ENCODE measurements at places on chromosomes 16 and 17. TPM values are rescaled to one million over a fixed set of nuclear protein-coding genes. Genes with fewer than 3 reads are reported as not detected.
A peak's percentile ranks its signal among the peaks of the same experiment; 100 is the strongest.

BRICD5 gene
- 3.6 TPM for total RNA-seq

PPM1E gene
- total RNA-seq: 0.46 TPM

TMEM88 gene
- 20.2 TPM for total RNA-seq

CORO7 gene
- 15.1 TPM for total RNA-seq

NPIPB13 gene
- 14.7 TPM for total RNA-seq

RHBDL3 gene
- 0.37 TPM for total RNA-seq

DNA sequence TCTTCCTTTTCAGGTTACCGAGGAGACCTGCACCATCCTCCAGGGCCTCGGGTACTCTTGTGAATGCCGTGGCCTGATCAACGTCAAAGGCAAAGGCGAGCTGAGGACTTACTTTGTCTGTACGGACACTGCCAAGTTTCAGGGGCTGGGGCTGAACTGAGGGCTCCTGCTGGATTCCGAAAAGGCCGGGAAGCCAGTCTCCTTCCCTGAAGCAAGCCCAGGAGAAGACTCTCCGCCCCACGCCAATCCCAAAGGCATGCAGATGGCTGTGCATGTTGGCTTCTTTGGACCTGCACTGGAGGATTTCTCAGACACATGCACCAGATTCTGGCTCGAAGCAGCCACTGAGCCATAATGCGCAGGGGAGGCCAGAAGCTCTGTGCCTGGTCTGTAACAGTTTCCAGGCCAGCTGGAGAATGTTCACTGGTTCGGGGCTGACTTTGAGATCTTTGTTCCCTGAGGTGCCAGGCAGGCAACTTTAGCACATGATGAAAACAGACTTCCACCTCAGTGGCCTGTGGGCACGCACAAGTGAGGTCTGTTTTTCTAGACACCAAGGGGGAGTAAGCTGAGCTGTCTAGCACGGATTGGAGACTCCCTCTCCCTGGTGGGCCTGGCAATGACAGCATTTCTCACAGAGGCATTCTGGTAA, 49.1 kb downstream of the ADCY7 start:
- no peak for DNase-seq

- no peak for DNase-seq
These were observed 24.0 kb downstream of the SPNS2 start for GRCh38 chr17:4522661-4523060.

GRCh38 chr16:77014441-77014840, 176.5 kb upstream of the MON1B start:
- no peak for DNase-seq

DNA sequence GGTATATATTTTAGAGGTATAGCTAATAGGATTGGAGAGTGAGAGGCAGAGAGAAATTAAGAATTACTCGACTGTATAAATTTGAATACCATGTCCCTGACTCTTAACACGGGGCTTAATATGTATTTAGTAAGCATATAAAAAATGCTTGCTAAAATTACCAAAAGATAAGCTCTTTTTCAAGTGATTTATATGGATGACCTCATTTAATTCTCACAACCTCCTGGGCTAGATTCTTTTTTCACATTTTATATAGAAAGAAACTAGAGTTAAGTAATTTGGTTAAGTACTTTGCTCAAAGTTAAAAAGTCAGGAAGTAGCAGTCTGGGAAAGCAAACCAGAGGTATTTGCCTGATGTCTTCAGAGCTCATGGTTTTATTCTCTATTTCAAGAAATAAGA, 963.5 kb upstream of the SOX9 start:
- no peak for DNase-seq

DNA sequence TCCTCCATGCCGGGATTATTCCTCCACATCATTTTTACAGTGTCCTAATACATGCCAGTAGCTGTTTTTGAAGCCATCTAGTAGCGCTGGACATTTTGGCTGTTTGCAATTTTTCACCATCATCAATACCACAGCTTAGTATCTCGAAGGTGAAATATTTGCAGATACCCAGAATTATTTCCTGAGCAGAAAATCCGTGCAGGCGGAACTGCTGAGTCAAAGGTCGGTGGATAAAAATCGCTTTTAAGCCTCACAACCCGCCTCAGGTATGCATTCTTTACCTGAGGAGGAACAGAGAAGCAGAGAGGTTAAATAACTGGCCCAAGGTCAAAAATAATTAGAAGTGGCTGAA, 584 bp upstream of the TNRC6A start:
- no peak for DNase-seq

DNA sequence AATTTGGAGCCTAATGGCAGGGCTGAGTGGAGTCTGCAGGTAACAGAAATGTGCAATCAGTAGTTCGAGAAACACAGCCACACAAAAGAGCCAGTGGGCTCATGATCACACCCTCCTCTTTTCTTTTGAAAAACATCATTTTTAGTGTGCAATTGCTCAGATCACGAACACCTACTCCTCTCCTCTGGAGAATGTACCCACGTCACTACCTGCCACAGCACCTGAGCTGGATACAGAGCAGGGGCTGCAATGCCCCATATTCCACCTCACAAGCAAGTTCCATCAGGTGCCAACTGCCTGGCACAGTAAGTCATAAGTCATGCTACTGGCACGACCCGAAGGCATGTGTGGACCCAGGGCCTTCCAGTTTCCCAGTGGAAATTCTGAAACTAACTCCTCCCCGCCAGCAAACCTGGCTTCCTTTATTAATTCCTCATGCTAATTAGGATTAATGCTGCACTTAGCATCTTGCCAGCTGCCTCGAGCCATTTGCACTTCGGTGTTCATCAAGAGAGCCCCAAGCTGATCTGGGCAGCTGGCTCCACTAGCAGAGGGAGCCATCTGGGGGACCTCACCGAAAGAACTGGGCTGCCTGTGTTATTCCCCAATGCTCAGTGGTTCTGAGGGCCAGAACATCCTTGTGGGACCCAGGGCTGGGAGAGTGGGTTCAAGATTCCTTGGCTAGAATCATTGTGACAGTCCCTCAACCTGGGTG, 2.4 kb downstream of the CACNG4 start:
- DNase-seq: no peak

DNA sequence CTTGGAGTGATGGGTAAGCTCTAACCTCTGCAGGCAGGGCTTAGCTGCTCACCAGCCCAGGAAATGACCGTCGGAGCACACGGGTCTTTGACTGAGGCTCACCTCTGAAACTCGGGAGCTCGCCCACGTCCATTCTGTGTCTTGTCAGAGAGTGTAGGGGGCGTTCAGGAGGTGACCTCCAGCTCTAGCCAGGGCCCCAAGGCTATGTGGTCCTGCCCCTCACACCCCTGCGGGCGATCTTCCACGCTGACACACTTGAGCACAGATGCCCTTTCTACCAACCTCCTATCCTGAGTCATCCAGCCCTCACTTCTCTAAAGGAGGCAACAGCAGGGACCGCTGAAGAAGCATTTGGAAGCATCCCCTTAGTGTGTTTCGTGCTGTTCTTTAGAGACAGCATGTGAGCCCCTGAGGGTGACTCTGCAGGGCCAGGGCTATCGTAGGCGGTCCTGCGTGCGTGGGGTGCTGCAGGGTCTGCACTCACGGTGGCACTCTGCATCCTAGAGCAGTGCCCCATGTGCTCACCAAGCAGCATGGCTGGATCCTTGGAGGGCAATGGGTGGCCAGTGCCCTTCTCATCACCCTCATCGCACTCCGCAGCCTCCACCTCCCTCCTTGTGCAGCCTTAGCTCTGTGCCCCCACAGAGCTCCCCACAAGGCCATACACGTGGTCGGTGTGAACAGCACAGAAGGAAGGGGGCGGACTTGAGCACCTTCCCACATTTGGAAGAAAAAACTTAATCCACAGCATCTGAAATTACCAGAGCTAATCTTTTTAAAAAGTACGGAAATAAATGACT, 33.8 kb downstream of the SLC47A1 start:
- no peak for DNase-seq

DNA sequence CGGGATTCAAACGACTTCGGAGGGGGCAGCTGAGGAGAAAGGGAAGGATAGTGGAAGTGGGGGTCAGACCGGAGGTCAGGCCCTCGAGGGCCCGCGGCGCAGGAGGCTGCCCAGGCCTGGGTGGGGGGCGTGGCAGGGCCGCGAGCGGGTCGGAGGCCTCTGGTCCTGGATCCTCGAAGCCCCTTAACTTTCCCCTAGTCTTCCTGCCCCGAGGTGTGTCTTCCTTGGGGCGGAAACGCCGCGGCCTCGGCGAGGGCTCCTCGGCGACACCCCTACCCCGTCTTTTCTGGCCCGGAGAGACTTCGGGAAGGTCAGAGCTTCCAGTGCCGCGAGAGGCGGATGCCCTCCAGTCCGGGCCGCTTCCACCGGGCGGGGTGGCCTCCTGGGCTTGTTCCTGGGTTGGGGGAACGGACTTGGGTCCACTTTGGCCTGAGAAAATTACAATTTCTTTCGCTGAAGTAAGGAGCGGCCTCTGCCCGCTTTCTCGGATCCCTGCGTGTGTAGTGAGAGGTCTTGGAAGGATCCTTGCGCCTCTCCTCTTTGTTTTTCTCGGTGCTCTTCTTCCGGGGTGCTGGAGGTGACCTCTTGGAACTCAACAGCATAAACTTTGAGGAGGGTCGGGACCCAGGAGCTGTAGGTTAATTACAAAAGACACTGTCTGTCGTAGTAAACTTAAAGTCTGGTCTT, 491 bp downstream of the IST1 start:
- no peak for DNase-seq

- DNase-seq: no peak
These were observed at the start of gene NHERF2 for GRCh38 chr16:2026461-2027023. Gene NHERF2 (plus strand): TSS chr16:2026902. CDS start chr16:2027006, 104 bp downstream.

GRCh38 chr17:31497431-31497830, 106.0 kb downstream of the RAB11FIP4 start:
- no peak for DNase-seq

- DNase-seq: no peak
These were observed 1.4 kb upstream of the CHST4 start for GRCh38 chr16:71524566-71525553.

DNA sequence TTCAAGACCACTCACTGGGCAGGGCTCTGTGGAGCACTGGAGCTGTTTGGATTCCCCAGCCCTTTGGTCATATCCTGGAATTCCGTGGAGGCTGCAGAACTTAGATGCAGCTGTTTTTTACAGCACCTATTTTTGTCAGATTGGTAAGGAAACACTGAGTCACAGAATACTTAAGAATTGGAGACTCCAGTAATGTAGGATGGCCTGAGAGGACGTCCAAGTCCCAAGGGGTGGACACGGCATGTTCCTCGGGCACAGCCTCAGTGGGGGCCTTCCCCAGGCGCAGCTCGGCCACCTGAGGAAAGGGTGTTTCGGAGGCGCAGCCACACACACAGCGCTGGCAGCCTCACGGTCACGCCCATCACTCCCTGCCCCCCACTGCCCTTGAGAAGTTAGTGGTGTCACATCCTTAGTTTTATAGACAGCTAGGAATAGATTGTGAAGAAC, 14.8 kb downstream of the PLD6 start:
- no peak for DNase-seq

DNA sequence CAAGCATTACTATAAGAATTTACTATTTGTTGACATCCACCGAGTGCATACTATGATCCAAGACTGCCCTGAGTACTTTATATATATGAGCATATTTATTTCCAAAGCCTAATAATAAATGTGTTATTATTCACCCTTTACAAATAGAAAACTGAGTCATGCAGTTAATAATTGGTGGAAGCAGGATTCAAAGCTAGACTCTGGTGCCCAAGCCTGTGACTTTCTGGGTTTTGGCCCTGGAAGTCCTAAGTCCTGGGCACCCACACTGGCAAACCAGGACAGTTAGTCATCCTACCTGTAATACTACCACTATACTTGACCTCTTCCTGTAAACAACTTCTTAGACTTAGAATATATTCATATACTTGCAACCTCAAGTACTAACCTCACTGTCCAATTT, 257.4 kb upstream of the IRX5 start:
- DNase-seq: no peak

DNA sequence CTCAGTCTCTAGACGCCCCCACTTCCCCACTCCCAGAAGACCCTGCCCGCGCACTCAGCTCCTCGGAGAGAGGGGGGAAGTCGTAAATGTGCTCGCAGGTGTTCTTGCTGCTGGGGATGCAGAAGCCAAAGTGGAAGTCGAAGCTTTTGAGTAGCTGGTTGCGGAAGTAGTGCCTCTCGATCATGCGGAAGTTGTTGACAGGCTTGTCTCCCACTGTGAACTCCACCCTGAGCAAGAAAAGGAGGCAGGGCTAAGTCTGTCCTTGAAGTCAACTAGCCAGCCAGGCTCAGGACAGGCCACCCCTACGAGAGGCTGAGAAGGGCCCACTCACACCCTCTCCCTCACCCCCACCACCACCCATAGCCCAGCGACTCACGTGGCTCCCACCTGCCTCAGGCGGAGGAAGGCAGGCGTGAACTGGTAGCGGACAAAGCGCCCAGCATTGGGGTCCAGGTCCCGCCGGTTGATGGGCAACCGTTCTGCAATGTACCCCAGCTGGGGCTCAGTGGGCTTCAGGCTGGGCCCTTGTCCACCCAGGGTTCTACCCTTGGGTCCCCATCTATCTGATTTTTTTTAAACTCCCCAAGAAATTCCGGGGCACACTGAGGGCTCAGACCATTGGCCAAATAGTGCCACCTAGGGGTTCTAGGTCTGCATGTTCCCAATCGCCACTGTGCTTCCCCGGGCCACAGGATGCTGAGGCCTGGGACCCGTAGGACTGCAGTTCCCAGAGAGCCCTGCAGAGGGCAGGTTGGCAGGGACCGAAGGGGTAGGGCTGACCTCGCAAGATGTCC, 4.6 kb downstream of the UNC119 start:
- DNase-seq: peak; percentile 47

DNA sequence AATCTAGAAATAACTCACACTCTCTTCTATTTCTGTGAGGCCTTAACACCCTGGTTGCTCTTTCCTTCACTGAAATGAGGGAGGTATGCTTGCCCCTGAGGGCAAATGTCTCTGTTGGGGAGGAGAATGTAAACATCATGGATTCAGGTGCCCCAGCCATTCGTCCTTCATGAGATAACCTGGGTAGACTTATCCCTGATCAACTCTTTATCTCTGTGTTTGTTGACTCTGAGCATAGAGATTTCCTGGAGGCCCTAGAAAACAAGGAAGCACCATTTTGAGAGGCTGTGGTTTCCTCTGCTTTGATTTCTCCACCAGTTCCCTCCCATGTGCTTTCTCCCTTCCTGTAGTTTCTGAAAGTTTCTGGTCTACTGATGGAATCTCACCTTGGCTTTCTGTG, 77.3 kb downstream of the PHKB start:
- no peak for DNase-seq

- DNase-seq: no peak
These were observed 94.4 kb downstream of the NLK start for GRCh38 chr17:28136923-28137322.
